Cortex of kidney (tissue), 1 donor: ENCODE measurements at places on chromosomes 6 and 20.

GRCh38 chr6:37435816-37436215 lies 2.8 kb downstream of the CMTR1 start:
- no peak for DNase-seq

DNA sequence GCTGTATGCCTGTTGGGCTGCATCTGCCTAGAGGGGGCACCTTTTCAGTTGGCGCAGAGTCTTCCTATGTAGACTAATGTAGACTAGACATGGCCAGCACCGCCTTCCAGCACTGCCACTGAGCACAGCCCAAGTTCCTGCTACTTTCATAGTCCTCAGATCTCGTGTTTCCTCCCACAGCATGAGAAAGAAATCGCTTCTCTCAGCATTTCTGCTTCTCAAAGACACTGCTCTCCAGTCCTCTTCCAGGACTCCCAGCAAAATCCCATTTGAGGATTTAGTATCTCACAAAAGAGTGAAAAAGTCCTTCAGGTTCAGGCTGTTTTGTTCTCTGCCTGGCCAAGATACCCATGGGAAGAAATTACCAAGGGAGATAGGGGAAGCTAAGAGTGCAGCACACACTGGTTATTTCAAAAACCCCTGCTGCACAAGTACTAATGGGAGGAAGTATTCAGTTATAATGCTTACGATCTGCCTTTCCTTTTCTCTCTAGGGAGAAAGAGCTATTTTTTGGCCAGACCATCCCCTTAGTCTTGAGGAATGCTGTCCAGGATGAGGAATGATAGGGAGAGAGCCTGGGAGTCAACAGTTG lies 35.7 kb downstream of the OGFRL1 start:
- no peak for DNase-seq

DNA sequence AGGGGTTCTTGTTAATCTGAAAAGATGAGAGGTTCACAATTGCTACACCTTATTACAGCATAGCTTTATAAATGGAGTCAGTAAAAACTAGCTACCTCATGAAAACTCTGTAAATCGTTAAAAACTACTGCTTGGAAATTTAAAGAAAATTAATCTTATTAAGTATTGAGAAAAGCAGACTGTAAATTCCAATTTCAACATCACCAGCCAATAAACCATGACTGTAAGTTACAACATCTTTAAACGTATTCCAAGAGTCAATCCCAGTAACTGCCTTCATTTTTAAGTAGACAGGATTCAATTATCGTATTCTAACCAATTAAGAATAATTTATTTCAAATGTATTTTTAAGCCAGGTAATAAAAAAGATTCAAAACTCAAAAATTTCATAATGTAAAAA lies 70.3 kb downstream of the ATG5 start:
- DNase-seq, result no peak

- no peak for DNase-seq
These were observed 73.5 kb downstream of the SOX4 start for GRCh38 chr6:21666853-21667681.

- no peak for DNase-seq
These were observed 33.8 kb downstream of the FRMD1 start for GRCh38 chr6:168045141-168045691.

GRCh38 chr6:107418118-107418517 lies 41.2 kb downstream of the PDSS2 start:
- DNase-seq, result no peak

DNA sequence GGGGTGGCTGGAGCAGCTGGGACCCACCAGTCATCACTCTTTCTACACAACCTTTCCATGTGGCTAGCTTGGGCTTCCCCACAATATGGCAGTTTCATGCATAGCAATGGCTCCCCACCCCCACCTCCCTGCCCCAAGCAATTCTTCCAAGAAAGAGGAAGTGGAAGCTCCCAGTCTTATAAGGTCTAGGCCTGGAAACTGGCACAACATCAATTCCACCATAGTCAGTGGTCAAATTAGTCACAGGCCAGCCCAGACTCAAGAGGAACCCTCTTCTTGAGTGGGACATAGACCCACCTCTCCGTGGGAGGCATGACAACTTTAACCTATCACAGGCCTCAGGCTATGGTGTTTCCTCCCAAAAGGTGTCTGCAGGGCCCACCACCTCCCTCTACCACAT lies 17.7 kb downstream of the TGM6 start:
- DNase-seq, result no peak

DNA sequence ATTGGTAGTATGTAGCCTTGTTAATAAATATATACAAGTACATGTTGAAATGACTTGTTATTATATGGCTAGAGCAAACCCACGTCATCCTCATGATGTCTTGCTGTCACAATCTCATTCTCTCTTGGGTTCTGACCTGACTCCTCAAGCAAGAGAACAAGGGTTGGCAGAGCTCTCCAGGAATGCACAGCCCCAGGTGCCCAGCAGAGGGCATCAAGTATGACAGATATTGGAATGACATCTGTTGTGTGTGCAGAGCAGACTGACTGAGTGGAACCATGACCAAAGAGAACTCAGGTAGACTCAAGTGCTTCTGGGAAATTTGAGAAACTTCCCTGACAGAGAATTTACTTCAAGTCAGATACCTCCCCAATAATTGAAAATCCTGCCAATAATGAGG lies 90.6 kb downstream of the PAX1 start:
- DNase-seq, result no peak

GRCh38 chr20:23228912-23229311 lies 121.7 kb upstream of the NXT1 start:
- no peak for DNase-seq

DNA sequence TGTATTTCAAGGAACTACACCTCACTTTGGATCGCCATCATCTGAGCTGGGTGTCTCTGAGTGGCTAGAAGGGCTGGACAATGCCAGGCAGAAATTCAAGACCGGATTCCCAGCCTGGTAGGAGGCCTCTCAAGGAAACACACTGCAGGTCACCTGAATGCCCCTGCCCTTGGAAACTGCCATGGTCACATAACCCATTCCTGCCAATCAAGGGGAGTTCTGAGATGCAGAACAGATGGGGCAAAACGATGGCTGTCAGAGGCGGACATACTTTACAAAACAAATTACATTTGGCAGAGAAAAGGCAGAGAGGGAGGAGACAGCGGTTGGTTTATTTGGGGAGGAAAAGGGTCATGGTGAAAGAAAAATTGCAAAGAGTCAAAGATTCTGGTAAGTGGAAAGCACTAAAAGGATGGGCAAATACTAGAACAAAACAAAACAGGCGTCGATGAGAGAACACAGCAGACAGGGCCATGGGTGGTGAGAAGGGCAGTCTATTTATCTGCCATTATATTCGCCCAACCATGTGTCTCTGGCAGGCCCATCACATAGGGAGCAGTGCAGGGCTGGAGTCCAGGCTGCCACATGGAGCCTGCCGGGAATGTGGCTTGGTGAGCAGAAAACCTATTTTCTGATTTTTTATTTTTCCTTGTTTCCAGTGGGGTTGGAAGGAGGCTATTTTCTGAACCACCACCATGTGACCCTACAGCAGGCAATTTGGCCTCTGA lies 13.5 kb downstream of the BEND3 start:
- DNase-seq, result no peak

DNA sequence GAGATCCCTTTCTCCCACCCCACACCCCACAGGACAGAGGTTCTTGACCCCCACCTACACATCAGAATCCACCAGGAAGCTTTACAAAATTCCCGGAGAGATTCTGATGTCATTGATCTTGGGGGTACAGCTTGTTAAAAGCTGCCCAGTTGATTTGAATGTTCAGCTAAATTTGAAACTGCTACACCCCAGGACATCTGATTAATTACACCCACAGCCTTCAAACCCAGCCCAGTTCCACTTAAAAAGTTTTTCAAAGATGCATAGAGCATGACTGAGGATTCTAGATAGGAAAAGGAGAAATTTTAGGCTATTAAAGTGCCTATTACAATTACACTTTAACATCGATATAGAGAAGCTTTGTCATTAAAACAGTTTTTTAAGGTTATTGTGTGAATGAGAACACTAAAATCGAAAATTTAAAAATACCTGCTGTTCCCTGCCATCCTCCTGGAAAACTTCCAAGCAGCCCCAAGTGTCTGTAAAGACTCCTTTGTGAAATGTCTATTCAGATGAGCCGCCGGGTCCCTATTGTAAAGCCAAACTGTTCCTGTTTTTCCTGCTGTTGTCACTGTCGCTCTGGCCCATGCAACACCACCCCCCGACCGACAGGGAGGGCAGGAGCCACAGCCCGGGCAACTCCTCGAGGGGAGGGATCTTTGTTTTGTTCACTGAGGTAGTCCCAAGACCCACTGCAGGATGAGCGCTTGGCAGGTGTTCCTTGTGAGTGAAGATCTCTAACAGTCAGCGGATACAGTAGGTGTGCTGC lies 132.5 kb upstream of the PHACTR3 start:
- DNase-seq, result no peak

GRCh38 chr6:146550911-146551310 lies 7.3 kb downstream of the RAB32 start:
- DNase-seq, result no peak

- DNase-seq, result no peak
These were observed 1.4 kb downstream of the ELOVL5 start for GRCh38 chr6:53347250-53347920.

DNA sequence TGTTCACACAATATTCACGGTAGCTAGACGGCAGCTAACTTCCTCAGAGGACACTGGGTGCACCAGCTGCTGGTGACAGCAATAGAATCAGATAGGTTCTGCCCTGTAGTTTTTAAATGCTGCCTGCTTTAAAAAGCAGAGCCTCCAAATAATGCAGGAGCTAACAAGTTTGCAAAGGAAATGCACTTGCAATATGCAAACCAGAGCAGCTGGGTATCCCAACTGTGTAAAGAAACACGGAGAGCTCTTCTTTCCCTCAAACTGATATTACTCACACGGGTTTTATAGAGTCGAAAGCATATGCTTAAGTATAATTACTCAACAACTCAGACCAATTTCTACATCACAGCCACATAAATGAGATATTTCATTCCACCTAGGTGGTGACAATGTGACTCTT lies 432.7 kb downstream of the TFAP2A start:
- DNase-seq, result no peak

- DNase-seq, result no peak
These were observed 319.5 kb upstream of the HSF2 start for GRCh38 chr6:122079916-122080315.

- no peak for DNase-seq
These were observed 58.5 kb downstream of the PREX1 start for GRCh38 chr20:48769069-48769983.

- DNase-seq, result no peak
These were observed 90.1 kb downstream of the CRYBG1 start for GRCh38 chr6:106450653-106451052.

GRCh38 chr6:133843098-133843497 lies 45.8 kb upstream of the TCF21 start:
- DNase-seq, result no peak

DNA sequence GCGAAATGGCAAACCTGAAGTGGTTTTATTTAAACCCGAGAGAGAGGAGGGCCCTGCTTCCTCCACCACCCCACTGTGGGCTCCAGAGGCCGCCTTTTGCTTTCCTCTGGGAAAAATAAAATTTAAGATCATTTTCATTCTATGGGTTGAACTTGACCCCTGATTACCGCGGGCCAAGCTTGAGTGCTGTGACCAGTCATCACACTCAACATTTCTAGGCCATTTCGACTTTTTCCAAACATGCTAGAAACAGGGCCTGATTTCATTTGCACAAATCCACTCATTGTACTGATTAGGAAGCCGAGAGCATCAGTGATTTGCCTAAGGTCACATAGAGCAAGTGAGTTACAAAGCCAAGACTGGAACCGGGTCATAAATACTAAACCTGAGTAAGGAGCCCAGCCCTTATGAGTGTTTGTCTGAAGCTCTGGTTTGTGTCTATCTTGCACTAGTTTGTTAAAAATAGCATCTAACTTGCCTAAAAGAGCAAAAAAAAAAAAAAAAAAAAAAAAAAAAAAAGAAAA lies 179.7 kb downstream of the DLL1 start:
- DNase-seq, result no peak

DNA sequence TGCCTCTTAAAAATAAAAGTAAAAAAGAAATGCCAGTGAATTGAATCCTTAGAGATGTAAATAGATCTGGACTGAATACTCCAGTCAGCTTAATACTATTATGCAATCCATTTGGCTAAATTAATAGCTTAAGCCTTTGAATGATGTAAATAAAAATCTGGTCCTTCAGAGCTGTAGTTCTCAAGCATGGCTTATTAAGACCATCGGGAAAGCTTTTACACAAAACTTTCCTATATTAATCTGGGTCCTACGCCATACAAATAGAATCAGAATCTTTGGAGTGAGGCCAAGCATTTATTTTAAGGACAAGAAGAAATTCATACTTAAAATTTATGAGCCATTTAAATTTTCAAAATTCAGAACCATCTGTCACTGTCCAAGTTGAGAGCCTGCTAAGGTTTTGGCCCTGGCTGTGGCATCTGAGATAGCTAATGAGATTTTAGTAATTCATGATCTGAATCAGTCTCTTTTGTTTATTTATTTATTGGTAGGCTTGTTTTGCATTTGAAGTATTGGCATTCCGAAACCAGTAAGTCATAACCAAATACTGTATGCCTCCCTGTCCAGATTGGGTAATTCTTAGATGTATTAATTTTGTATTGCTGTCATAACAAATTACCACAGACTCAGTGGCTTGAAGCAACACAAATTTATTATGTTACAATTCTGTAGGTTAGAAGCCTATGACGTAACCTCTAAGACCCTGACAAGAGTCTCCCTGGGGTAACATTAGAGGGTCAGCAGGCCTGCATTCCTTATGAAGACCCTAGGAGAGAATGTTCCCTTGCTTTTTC lies 228.1 kb upstream of the RAB32 start:
- no peak for DNase-seq

DNA sequence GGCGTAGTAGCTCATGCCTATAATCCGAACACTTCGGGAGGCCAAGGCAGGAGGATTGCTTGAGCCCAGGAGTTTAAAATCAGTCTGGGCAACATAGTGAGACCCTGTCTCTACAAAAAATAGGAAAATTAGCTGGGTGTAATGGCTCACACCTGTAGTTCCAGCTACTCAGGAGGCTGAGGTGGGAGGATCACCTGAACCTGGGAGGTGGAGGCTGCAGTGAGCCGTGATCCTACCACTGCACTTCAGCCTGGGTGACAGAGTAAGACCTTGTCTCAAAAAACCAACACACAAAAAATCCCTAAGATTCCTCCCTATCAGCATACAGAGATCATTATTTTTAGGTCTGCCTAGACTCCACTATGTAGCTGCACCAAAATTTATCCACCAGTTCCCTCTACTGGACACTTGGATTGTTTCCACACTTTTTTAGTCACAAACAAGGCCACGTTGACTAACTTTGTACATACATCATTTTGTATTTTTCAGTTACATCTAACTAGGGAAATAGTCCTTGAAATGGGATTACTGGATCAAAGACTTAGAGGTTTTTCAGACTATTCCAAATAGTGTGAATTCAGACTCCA lies 3.6 kb upstream of the PHF1 start:
- no peak for DNase-seq

- no peak for DNase-seq
These were observed 323.9 kb downstream of the ZFAND3 start for GRCh38 chr6:38143191-38144150.

- DNase-seq, result no peak
These were observed 11.6 kb upstream of the NQO2 start for GRCh38 chr6:2988094-2988425.
